ENCODE measurements at places on chromosomes 1 and 21. TPM values are rescaled to one million over a fixed set of nuclear protein-coding genes. Genes with fewer than 3 reads are reported as not detected.

The SPATA17 gene
- not detected for polyA plus RNA-seq

The TSPAN1 gene
- polyA plus RNA-seq: not detected

The RGS4 gene
- not detected for polyA plus RNA-seq

The HAO2 gene
- polyA plus RNA-seq: not detected

The KRTAP21-3 gene
- polyA plus RNA-seq: not detected

The TINAGL1 gene
- not detected for polyA plus RNA-seq

The CDK18 gene
- 0.74 TPM for polyA plus RNA-seq

The SPAG17 gene
- not detected for polyA plus RNA-seq

The TMEM200B gene
- polyA plus RNA-seq: not detected

The FAM110D gene
- not detected for polyA plus RNA-seq

The IL10RB gene
- 46.9 TPM for polyA plus RNA-seq

The GJA9 gene
- polyA plus RNA-seq: not detected

The LRRC39 gene
- polyA plus RNA-seq: not detected

The TCEANC2 gene
- polyA plus RNA-seq: 3.3 TPM

The THRAP3 gene
- polyA plus RNA-seq: 61.6 TPM

The RGS13 gene
- 0.16 TPM for polyA plus RNA-seq

The TMIGD3 gene
- polyA plus RNA-seq: not detected

The TRAF5 gene
- polyA plus RNA-seq: 19.6 TPM

The CD2 gene
- polyA plus RNA-seq: 341 TPM

The GLIS1 gene
- not detected for polyA plus RNA-seq

The A3GALT2 gene
- not detected for polyA plus RNA-seq

The SHISAL2A gene
- polyA plus RNA-seq: 9.9 TPM

The KIF14 gene
- not detected for polyA plus RNA-seq

The PTCH2 gene
- 0.20 TPM for polyA plus RNA-seq

The TMEM53 gene
- polyA plus RNA-seq: 4.2 TPM

The DCAF8 gene
- polyA plus RNA-seq: 62.1 TPM

The DNAJC28 gene
- not detected for polyA plus RNA-seq

The GNB1 gene
- 53.4 TPM for polyA plus RNA-seq

The AGMAT gene
- 0.39 TPM for polyA plus RNA-seq

The SLAMF1 gene
- polyA plus RNA-seq: 0.12 TPM

The SERPINC1 gene
- not detected for polyA plus RNA-seq

The HRNR gene
- not detected for polyA plus RNA-seq

The CYYR1 gene
- not detected for polyA plus RNA-seq

The NEK2 gene
- 0.39 TPM for polyA plus RNA-seq

The CASQ2 gene
- polyA plus RNA-seq: not detected

The FCRL4 gene
- not detected for polyA plus RNA-seq

The FPGT gene
- polyA plus RNA-seq: 8.2 TPM

The ZNF683 gene
- polyA plus RNA-seq: 4.1 TPM

The SDC3 gene
- not detected for polyA plus RNA-seq
